Activated CD4-positive, CD25-positive, alpha-beta regulatory T cell (primary cell): ENCODE measurements at places on chromosomes 3 and 15.

DNA sequence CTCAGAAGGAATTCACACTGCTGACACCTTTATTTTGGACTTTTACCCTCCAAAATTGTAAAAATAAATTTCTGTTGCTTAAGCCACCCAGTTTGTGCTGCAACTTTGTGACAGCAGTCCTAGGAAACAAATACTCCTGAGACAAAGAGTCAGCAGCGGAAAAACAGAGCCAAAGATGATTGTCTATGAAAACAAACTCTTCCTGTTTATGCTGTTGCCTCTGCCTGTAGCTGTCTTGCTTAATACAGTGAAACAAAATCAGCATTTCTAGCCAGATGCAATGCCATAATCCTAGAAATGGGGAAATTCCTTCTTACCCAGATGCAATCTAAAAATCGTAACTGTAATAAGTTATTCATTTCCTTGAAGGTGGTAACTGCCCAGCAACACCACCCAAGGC, 387.5 kb upstream of the ATP11B start:
- no peak for DNase-seq

- no peak for DNase-seq
These were observed 312.0 kb upstream of the RASGRP1 start for GRCh38 chr15:38876621-38877020.

DNA sequence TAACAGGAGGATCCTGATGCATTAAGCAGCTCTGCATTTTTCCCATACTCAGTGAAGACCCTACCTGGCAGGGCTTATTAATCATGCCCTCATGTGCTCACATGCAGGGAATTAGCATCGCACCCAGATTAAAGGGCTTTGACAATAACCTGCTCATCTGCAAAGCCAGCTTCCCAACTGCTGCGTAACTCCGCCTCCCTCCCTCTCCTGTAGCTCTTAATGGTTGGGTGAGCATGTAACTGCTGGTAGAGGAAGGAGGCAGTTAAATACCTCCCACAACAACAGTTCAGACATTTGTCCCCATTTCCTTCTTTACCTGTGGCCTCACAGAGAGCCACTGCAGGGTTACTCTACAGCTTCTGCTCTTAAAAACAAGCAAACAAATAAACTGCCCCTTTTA, 203.6 kb upstream of the WNT5A start:
- DNase-seq: no peak

DNA sequence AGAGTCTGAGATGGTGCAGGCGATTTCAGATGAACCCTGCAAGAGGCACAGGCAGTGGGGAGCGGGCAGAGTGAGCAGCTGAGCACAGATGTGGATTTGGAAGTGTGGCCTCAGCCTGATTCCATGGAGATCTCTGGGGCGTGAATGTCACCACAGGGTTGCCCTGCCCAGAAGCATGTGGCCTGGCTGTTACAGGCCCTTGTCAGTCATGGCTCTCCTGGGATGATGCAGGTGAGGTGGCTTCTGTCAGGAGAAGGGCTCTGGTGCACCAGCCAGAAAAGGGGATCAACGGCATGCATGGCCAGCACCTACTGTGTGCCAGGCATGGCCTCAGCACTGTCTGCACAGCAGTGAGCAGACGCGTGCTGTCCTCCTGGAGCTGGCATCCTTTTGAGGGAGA, 11.9 kb downstream of the HDAC11 start:
- no peak for DNase-seq

DNA sequence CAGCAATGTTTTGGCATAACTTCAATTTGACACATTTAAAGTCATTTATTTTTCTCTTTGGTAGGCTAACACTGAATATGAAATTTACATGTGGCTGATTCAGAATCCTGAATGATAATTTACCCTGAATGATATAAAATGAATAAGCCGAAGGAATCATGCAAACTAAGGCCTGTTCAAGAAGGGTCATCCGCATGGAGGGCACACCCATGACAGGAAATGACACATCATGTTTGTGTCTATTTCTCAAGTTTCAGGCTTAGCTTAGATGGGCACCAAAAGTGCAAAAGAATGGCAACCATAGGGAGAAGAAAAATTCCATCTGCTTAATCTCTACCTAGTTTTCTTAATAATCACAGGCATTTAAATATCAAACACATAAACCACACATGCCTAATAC, 141.5 kb downstream of the DUT start:
- DNase-seq: no peak

DNA sequence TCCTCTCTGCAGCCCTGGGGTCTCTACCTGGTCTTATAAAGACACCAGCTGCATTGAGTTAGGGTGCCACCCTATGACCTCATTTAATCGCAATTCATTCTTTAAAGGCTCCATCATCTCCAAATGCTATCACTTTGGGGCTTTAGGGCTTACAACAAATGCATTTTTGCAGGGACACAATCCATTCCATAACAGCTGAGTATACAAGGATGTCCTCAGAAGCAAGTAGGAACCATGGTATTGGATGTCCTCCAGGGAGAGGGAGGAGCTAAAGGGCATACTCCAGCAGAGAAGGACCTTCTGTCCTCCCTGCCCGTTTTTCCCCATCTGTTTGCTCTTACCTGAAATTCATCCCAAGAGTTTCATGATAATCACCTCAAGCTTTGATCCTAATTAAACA, 30.3 kb downstream of the UMPS start:
- no peak for DNase-seq

- DNase-seq: no peak
These were observed 181.7 kb upstream of the ANKRD28 start for GRCh38 chr3:15979495-15979894.

GRCh38 chr3:69338911-69339310, 47.0 kb downstream of the FRMD4B start:
- no peak for DNase-seq

- no peak for DNase-seq
These were observed 35.6 kb upstream of the FILIP1L start for GRCh38 chr3:100149713-100150415.

- DNase-seq: no peak
These were observed 131.6 kb downstream of the LEKR1 start for GRCh38 chr3:156957715-156958114.

GRCh38 chr15:28947221-28947674, 61.5 kb downstream of the APBA2 start:
- no peak for DNase-seq

DNA sequence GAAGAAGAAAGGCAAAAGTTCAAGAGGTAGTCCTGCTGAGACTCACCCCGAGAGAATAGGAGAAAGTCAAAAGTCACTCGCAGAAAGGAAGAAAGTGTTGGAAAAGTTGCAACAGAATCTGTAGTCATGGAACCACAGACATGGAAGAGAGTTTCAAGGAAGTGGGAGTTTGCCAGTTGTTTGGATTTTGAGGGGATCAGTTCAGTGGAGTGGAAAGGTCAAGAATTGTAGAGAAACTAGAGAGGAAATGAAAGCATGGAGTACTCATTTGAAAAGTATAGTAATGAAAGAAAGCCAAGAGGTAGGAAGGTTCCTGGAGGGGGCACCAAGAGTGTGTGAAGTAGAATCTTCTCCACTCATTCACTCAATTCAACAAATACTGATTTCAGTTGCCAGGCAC, 34.7 kb downstream of the SPTSSB start:
- DNase-seq: no peak

DNA sequence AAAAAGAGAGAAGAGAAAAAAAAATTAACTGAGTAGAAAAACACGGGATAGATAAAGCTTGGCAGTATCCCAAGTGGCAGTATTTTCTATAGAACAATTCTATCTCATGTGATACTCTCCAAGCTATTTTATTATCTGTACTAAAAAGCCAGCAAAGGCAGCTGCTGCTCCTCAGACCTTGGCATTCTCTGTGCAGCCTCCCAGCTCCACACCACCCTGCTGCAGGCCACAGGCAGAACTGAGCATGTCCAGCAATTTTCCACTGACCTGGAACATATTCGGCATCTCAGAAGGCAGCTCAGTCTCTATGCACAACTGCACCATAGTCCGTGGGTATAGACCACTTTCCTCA, 1161.4 kb downstream of the IGSF11 start:
- no peak for DNase-seq

GRCh38 chr3:149554826-149555225, 80.3 kb downstream of the TM4SF4 start:
- no peak for DNase-seq

- no peak for DNase-seq
These were observed 396.6 kb upstream of the TMCO5A start for GRCh38 chr15:37537802-37538201.

- DNase-seq: no peak
These were observed 34.9 kb upstream of the TIMP4 start for GRCh38 chr3:12193485-12194165.

DNA sequence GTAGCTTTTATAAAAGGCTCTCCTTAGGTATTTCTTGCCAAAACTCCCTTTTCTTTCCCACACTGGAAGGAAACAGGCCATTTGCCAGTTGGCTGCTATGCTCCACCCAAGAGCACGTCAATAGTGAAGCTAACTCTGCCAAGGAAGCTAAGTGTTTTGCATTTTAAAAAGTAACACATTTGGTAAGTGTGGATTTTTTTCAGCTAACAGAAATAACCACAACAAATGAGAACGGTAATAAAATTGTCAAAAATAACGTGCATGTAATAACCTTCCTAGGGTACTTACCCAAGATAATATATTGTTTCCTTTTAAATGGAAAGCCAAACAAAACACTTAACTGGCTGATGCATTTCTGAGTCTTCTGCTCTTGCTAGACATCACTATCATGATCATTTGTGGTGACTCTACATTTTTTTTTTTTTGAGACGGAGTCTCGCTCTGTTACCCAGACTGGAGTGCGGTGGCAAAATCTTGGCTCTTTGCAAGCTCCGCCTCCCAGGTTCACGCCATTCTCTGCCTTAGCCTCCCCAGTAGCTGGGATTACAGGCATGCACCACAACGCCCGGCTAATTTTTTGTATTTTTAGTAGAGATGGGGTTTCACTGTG, 4.6 kb downstream of the DPP8 start:
- no peak for DNase-seq

DNA sequence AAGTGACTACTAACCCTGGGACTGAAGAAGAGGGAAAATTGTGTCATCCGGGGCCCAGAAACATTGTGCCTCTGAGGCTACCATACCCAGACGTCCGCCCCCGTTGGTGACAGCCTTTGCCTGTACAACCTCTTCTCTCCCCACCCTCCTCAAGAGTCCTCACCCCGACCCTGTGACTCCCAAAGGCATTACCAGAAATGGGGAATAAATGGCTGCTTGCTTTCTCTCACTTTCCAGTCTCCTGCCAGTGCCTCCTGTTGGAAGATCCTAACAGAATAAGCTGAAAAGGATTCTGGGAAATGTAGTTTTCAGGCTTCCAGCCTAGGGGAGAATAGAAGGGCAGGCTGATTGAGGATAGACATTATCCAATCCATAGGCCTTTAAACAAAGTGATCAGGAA, 30.8 kb upstream of the SLC25A36 start:
- DNase-seq: no peak

DNA sequence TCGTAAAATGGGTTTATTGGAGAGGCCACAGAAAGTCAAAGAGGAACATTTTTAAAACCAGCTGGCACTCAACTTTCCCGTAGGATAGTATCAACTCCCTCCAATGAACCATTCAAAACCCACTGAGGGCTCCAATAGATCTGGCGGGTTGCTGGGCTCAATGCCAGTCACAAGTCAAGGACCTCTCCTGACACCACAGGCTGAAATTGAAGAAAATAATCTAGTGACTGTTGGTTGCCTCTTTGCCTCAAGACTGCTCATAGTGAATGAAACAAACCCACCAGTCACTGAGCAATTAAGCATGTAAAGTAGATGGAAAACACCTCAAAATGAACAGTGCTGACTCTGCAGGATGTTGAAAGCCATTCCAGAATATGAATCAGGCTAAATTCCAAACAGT, 500.6 kb upstream of the AGTR1 start:
- DNase-seq: no peak

DNA sequence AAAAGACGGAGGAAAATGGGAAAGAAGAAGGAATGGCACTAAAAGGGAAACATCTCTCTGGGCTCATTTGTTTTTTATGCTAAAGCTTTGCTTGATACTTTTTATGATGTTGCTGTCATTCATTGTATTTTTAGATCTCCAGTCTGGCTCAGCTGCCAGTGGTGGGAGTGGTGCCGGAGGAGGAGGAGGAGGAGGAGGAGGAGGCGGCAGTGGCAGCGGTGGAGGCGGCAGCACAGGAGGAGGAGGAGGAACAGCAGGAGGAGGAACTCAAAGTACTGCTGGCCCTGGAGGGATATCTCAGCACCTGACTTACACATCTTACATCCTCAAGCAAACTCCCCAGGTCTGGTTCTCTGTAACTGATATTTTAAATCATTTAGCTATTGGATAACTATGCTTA, 49.6 kb downstream of the MAP6D1 start:
- no peak for DNase-seq

GRCh38 chr3:129482721-129483120, 42.7 kb downstream of the IFT122 start:
- DNase-seq: no peak

- DNase-seq: no peak
These were observed 357.7 kb downstream of the CLSTN2 start for GRCh38 chr3:140292684-140293083.

DNA sequence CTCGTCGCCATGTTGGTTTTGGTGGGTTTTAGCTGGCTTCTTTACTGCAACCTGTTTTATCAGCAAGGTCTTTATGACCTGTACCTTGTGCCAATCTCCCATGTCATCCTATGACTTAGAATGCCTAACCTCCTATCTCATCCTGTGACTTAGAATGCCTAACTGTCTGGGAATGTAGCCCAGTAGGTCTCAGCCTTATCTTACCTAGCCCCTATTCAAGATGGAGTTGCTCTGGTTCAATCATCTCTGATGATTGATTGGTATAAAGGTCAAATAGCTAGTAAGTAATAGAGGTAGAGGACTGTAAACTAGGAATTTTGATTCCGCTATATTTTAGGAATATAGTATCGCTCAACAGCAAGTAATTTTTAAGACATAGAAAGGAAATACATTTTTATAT, 1.3 kb upstream of the ACKR2 start:
- no peak for DNase-seq

- no peak for DNase-seq
These were observed 491.9 kb upstream of the KCNMB2 start for GRCh38 chr3:178044320-178044719.

DNA sequence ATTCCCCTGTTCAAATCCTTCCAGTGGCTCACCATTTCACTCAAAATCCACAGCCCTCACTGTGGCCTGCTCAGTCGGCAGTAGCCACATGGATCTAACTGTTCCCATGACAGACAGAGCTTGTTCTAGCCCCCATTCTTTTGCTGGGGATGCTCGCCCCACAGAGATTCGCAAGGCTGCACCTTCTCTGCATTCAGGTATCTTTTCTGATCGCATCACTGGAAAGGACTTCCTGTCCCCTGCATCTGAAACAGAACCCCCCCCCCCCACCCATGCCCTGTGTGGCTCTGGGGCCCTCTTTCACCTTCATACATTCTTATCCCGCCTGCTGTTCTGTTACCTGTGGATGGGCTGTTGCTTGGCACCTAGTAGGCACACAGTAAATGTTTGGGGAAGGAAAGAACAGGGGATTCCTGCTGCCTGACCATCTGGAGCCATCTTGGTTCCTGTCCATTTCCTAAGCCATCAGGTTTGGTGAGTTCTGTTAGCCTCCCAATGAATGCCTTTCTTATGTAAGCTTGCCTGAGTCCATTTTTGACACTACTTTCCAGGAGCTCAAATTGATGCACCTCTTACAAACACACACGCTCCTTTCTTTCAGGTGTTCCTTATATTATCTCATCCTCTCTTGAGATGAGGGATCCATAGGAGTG, 42.9 kb upstream of the PGPEP1L start:
- DNase-seq: no peak

- DNase-seq: no peak
These were observed 2.4 kb downstream of the EIF4G1 start for GRCh38 chr3:184316792-184317191.

- no peak for DNase-seq
These were observed 192.9 kb upstream of the EIF1B start for GRCh38 chr3:40116478-40117177.

GRCh38 chr3:41035456-41036022, 163.8 kb upstream of the CTNNB1 start:
- no peak for DNase-seq
